NCI-H345 (cell line): ENCODE measurements at places on chromosomes 1 and 21.
A peak's percentile ranks its signal among the peaks of the same experiment; 100 is the strongest.

GRCh38 chr1:32272557-32273390 is 19.1 kb upstream of the HDAC1 start:
- no peak for DNase-seq

DNA sequence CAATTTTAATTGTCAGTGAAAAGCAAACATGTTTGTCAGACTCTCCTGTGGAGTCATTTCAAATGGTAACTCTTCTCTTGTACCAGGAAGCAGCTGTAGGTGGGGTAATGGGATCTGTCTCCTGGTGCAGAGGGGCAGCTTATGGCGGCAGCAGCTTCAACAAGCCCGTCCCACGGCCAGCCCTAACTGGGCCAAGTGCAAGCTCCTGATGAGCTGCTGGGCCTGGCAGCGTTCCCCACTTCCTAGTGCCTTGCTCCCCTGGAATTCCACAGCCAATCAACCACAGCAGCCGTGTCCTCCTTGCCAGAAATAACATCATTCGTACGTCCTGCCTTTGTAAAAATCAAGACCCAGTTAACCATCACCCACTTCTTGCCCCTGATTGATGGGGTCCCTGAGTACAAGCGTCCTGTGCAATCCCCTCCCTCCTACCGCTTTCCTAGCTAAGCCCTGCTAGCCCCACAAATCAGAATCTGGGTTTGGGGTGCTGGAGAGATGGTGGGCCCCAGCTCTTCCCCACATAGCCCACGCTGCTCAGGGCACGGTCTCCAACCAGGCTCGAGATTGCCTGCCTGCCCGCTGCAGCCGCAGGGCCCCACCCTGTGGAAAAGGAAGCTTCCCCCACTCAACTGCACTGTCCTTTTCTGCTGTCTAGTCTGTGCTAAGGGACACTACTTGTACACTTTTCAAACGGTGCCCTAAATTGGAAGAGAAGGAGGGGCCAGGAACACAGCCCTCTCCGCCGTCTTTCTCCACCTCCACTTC is 61.2 kb downstream of the TOR1AIP2 start:
- peak; percentile 33 for DNase-seq

- DNase-seq: peak; percentile 26
Observed at GRCh38 chr1:198534548-198535418, 5.7 kb downstream of the ATP6V1G3 start.

DNA sequence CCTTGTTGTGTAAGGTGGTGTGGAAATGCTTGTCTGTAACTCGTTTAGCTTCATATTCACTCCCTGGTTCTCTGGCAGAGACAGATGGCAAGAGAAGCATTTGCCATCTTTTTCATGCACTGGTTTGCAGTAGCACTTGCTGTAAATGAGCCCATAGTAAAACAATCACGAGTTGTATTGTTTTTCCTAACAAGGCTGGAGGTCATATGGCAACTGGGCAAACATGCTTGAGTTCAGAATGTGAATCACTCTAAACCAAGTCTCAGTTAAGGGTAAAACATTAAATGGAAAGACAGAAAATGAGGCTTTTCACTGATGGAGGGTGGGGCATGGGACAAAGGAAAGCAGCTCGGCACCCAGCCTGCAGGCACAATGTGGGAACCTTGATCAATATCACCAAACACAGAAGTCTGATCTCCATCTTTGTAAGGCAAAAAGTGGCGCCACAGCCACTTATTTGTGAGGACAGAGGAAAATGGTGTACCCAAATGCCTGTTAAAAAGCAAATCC is 26.5 kb upstream of the LPAR3 start:
- no peak for DNase-seq

DNA sequence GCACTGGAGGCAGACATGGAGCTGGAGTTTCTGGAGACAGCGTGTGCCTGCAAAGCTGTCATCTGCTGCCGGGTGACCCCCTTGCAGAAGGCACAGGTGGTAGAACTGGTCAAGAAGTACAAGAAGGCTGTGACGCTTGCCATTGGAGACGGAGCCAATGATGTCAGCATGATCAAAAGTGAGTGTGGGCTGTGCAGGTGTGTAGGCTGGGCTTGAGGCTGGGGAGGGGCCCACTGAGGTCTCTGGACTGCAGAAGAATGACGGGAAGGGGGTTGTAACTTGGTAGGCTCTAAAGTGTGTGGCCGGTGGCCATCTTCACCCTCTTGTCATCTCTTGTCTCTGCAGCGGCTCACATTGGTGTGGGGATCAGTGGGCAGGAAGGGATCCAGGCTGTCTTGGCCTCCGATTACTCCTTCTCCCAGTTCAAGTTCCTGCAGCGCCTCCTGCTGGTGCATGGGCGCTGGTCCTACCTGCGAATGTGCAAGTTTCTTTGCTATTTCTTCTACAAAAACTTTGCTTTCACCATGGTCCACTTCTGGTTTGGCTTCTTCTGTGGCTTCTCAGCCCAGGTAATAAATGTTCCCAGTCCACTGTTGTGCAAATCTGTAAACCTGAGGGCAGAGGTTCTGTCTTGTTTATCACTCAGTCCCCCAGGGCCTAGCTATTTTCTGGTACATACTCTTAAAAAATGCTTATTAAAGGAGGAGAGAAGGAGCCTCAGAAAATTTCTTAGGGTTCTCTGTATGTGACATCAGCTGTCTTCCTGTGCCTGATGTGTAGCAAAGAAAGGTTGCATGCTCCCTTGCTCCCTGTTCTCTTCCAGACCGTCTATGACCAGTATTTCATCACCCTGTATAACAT is 19.9 kb downstream of the ATP8B2 start:
- no peak for DNase-seq

GRCh38 chr1:67144696-67145095 is 9.9 kb upstream of the C1orf141 start:
- DNase-seq: no peak

- DNase-seq: no peak
Observed at GRCh38 chr1:51044199-51044598, 57.8 kb upstream of the C1orf185 start.

DNA sequence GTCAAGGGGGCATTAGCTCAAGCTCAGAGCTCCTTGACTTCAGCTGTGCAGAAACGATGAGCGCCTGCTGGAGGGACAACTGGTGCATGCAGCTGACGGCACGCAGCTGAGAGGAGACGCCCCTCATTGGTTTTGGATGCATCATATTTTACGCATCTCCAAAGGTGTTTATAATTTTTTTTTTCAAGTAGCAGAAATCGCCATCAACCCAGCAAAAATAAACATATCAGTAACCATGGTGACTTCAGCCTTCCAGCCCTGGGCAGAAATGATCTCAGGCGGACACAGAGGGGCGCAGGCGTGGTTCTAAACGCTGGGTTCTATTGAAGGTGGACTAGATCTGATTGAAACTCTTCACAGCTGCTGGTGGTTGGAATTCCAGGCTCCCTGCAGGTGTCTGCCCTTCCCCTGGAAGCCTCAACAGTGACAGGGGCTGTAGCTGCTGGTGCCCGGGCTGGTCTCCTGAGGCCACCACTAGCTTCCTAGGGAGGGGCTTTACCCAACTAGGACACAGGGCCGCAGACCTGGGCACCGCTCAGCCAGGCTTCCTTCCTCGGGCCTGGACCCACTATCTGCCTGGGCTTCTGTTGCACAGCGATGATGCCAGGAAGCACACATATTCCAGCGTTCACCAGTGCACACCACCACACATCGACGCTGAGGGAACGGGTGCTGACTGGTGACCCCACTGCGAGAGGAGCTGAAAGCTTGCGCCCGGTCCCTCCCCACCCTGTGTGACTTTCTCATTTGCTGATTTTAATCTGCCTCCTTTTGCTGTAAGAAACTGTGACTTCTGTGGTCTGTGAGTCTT is 63.7 kb upstream of the ABCG1 start:
- no peak for DNase-seq

- no peak for DNase-seq
Observed at GRCh38 chr1:37448185-37448584, 26.2 kb upstream of the ZC3H12A start.

DNA sequence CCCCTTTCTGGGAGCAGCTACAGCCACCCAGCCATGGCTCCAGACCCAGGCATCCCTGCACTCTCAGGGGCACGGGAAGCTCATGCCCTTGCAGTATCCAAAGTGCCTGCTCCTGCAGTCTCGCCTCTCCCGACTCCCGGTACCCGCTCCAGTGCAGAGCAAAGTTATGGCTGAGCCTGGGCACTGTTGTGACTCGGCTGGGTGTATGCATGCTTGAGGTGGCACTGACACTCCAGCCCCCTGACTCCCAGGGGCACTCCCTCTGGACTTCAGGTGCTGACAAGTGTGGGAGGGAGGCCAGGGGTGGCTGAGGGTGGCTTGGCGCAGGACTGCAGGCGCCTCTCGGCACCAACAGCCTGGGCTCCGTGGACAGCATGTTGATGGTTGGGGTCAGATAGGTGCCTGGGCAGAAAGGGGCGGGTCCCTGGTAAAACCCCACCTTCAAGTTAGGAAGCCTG is 580.1 kb upstream of the ADGRL2 start:
- DNase-seq: no peak

DNA sequence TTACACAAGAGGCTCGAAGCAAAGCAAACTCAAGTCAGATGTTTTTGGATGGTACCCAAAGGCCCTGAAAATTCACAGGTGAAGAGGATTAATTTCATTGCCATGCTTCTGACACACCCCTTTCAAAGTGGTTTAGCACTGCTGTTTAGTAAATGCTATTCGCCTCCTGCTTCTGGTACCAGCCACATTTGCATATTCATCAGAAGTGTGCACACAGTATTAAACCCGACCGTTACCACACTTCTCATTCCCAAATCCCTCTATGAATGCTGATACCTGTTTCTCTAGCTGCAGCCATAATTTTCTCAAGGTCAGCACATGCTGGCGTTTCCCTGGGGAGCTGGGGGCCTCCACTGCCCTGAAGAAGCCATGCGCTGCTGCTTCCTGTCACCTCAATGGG is 179.8 kb upstream of the DAB1 start:
- DNase-seq: peak; percentile 1

DNA sequence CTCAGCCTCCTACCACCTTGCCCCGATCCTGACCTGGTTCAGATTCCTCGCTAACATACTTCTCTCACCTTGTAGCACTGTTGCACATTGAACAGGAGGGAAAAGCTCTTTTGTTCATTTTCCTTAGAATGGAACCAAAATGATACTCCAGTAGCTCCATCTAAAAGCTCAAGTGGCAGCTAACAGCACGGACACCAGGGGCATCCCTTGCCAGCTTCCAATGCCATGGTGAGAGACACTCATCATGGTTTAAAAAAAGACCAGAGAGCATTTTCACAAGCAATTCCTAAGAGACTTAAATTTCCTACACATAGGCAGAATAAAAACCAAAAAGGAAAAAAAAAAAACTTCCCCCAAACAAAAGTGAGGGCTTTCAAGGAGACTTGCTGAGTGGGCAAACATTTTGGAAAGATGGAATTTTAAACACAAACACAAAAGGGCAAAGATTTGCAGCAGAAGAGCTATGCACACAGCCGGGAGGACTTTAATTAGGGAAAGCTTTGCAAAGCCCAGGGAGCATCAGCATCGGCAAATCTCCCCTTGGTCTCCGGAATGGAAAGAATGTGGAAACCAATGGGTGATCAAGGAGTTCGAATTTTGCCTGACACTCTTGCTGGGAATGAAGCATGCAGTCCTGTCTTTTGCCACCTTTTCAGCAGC is 84.3 kb downstream of the CAPZB start:
- no peak for DNase-seq

- DNase-seq: no peak
Observed at GRCh38 chr1:104878203-104878909, 1128.7 kb downstream of the AMY1C start.

DNA sequence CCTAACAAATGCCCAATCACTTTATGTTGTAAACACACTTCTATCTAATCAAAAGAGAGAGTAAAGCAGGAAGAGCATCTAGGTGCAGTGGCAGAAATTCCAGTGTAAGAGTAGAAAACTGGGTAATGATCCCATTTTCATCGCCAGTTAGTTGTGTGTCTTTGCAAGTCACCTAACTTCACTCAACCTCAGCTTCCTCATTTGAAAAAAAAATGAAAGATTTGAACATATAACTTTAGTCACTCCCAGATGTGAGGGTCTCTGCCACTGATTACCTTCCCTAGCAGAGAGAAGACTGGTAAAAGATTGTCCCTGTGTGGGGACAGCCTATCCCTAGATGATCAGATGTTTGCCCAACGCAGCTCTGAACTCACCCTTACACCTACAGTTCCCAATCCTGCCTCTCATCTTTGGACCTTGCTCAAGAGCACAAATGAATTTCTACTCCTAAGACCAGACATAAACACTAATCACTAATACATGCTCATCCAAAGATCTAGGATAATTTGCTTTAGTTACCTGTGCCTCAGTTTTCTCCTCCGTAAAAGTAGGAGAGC is 25.2 kb upstream of the DUSP23 start:
- no peak for DNase-seq

DNA sequence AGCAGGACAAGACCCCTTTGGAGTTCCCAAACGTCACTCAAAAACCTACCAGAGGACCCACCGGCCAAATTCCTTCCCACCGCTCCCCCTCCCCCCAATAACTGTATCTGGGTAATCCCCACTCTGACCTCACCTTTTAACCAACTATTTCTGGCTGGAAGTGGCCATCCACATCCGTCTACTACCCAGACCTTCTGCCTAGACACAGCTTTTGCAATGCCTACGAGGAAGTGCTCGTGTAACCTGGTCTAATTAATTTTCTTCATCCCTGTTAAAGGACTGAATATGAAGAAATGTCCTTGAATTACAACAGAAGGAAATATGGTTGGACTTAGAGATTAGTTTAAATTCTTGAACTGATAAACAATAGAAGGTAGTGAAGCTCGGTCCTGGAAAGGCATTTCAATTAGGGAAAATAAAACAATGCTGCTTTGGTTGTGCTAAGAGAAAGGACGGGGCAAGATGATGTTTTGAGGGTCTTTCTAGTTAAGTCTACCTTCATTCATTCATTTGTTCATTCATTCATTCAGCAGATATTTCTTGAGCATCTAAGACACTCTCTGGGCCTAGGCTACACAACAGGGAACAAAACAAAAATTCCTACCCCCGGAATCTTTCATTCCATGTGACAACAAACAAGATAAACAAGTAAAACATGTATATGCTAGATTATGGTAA is 18.8 kb downstream of the AVPR1B start:
- no peak for DNase-seq

- DNase-seq: no peak
Observed at GRCh38 chr1:231606712-231607111, 19.9 kb upstream of the DISC1 start.

GRCh38 chr1:206025283-206025820 is 1.7 kb upstream of the CTSE start:
- DNase-seq: no peak

GRCh38 chr1:148161053-148161901 is 9.2 kb upstream of the NBPF11 start:
- DNase-seq: no peak

GRCh38 chr1:21397813-21398188 is 42.1 kb upstream of the NBPF3 start:
- no peak for DNase-seq

DNA sequence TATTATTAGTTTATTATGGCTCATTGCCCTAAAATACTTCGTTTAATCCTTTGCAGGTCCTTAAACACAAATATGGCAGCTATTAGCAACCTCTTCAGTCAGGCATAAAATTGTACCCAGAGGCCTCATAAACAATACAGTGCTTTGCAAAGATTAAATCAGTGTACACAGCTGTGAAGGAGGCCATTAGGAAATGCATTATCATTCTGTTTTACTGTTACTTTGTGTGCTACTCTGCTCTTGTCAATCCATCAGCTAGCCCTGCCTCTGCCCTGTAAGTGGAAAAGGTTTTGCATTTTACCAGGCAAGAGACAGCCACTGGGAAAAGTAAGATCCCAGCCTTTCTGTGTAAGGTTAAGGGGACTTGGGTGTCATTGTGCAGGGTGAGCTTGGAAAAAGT is 415.7 kb upstream of the DAB1 start:
- peak; percentile 43 for DNase-seq

- DNase-seq: no peak
Observed at GRCh38 chr1:87176087-87176486, 152.6 kb upstream of the LMO4 start.
